SK-N-MC (cell line): ENCODE measurements at places on chromosomes 13 and 19.

DNA sequence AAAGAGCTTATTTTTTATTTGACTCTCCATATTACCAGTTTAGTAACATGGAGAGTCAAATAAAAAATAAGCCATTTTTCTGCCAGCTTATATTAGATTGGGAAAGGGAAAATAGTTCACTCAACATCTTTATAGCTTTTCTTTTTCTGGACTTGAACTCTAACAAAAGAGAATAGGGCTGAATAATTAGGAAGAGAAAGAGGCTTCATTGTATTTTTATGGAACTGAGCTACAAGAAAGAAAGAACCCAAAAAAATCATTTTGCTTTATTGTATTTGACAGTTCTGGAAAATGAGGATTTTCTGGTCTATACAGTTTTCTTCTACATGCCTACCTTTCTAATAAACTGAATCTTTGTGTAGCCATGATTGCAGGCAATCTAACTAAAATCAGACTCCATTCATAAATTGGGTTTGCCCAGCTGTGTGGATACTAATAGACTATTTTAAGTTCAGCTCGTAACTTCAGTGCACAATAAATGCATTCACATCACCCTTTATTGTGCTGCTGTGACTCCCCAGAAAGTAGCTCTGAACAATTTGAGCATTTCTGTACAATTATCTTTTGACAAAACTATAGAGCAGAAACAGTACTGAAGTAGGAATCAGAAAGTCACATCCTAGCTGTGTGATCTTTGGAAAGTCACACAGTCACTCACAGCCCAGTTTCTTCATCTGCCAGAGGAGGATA lies 115.3 kb downstream of the STOML3 start:
- DNase-seq: no peak

DNA sequence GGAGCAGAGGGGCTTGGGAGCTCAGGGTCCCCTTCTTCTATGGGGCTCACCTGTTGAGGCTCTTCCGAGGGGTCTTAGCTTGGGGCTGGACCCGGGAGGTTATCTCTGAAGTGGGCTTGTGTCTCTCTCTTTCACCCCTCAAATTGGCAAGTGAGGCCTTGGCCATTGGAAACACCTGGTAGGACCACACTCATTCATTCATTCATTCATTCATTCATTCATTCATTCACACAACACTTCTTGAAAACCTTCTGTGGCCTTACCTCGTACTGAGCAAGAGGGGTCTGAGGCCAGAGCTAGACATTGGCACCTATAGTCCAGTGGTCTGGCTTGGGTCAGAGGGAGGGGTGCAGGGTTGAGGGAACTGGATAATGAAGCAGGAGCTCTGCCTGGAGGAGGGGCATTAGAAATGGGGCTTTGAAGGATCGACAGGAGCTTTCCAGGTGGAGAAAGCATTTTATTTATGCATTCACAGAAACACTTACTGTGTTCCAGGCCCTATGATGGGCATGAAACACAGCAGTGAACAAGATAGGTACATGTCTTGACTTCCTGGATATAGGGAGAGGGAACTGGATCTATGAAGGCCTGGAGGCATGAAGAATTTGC lies 5.5 kb downstream of the CELF5 start:
- DNase-seq: no peak

DNA sequence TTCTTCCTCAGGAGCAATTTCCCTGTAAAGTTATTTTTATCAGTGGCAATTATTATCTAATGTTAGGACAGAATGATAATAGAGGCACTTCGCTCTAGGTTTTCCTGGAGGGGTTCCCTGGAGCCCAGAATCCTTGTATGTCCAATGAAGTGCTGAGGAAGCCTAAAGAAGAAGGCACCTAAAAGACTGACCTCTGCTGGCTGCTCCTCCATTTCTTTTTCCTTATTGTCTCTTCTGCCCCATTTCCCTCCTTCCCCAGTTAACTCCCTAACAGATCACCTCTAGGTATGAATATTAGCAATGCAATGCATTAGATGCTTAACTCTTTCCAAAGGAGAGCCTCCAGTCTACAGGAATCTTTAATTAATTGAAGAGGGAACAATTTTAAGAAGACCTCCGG lies 985.4 kb downstream of the DIAPH3 start:
- DNase-seq: no peak

GRCh38 chr19:19670070-19670551 lies 1.5 kb downstream of the ZNF101 start:
- DNase-seq: no peak

DNA sequence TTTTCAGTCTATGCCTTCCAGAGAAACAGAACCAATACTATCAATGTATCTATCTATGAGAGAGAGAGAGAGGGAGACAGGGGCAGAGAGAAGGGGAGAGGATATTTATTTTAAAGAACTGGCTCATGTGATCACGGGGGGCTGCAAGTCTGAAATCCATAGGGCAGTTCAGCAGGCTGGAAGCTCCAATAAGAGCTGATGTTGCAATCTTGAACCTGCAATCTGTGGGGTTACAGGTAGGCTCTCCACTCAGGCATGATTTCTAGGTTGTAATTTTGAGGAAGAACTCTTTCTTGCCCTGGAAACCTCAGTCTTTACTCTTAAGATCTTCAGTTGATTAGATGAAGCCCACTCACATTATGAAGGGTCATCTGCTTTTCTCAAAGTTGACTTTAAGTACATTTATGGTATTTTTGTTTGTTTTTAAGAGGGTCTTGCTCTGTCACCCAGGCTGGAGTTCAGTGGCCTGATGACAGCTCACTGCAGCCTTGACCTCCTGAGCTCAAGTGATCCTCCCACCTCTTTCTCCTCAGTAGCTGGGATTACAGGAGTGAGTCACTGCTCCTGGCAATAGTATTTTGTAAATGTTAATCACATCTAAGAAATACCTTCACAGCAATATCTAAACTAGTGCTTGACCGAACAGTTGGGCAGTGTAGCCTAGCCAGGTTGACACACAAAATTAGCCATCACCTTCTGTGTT lies 376.4 kb downstream of the FGF9 start:
- no peak for DNase-seq

GRCh38 chr13:107977071-107977574 lies 238.2 kb downstream of the LIG4 start:
- DNase-seq: no peak

- no peak for DNase-seq
Measured at GRCh38 chr13:110232142-110232541, 74.8 kb downstream of the COL4A1 start.

- no peak for DNase-seq
Measured at GRCh38 chr19:49395581-49396407, 7.7 kb downstream of the KASH5 start.

DNA sequence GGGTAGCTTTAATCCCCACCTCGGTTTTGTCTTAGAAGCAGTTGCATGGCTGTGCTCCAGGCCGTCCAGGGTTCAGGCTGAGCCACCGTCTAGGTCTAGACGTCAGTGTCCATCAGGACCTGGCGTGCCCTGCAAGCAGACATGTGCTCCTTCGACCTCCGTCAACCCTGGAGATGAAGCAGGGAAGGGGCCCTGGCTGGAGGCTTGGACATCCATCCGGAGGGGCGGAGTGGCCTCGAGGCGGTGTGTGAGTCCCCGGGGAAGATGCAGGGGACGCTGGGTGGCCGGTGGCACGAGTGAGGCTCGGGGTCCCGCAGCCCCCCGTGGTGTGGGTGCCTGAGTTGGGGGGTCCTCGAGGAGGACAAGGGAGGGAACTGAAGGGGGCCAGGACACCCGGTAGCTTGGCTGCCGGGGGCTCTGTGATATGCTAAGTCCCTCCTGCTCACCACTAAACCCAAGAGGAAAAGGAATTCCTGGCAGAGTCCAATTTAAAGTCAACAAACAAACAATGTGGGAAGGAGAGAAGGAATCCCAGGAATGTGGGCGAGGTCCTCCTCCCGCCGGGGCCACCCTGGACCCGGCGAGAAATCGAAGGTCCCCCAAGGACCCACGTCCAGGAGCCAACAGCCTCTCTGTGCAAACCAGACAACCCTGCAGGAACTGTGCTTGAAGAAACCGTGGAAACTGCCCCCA lies 14.9 kb upstream of the PTBP1 start:
- DNase-seq: no peak

GRCh38 chr19:40266119-40266518 lies 19.0 kb downstream of the AKT2 start:
- DNase-seq: no peak

GRCh38 chr13:43319617-43320444 lies 296.4 kb downstream of the DNAJC15 start:
- DNase-seq: no peak

DNA sequence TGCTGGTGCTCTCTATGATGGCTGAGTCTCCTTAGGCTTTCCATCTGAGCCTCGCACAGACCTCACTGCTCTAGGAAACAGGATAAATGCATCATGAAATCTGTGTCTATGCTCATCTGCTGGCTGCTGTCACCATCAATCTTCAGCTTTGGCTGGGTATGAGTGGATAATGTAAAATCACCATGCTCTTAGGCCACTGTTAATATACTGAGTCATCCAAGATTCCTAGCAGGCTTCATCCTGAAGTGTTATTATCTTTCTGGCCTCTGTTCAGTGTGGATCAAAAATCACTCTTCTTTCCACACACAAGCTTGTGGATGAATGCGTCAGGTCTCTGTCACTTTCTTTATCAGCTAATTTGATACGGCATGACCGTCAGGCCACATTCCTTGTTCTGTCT lies 317.4 kb downstream of the NALCN start:
- no peak for DNase-seq

DNA sequence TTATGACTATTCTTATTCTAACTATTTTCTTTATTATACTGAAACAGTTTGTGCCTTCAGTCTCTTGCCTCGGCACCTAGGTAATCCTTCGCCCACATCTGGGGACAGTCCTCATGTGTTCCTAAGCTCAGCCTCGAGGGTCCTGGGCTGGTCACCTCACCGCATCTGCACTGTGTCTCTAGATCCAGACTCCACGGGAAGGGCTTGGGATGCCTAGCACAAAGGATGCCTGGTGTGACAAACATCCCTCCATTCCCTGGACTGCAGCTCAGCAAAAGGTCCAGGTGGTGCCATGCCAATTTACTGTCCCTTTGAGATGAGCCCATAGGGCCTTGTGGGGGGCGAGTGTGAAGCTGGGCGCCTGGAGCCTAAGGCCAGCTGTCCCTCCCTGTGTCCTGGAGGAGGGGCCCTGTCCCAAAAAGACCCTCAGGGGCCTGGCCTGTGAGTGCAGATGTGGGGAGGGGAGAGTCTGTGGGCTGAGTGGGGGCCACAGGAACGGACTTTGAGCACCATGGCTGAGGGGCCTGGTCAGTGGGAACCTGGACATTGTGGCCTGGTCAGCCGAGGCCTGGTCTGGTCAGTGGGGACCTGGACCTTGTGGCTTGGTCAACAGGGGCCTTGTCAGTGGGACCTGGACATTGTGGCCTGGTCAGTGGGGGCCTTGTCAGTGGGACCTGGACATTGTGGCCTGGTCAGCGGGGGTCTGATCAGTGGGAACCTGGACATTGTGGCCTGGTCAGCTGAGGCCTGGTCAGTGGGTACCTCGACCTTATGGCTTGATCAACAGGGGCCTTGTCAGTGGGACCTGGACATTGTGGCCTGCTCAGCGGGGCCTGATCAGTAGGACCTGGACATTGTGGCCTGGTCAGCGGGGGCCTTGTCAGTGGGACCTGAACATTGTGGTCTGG lies 45.1 kb upstream of the TPM4 start:
- DNase-seq: no peak

DNA sequence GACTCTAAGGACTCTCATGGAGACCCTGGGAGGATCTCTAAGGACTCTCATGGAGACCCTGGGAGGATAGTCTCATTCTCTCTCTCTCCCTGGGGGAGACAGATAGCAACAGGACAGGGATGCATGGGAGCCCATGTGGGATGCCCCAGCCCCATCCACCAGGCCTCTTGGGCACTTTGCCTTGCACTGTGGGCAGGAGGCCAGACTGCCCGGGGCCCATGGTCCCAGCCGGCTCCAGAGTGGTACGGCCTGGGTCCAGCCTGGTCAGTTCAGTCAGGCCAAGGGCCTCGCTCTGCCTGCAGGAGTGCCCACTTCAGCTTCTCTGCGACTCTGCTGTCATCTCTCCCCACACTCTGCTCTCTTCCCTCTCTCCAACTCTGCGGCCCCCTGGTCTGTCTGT lies 48.6 kb upstream of the SHKBP1 start:
- no peak for DNase-seq

DNA sequence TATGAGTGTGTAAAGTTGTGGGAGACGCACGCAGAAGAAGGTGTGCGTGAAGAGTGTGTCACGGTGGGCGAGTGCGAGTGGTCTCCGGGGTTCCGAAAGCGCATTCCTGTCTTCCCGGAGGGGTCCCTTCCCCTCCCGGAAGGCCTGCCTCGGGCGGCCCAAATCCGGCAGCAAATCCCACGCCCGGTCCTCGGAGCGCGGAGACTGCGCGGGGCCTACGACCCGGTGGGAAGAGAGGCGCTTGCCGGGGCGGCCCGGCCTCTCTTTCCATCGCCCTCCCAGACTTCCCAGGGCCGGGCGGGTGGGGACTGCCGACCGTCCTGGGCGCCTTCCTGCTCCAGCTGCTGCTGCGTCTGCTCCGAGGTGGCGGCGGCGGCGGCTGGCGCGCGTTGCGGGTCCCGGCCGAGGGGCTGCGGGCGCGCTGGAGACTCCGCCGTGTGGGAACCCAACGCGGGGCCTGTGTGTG lies 2.1 kb downstream of the ZIC5 start:
- no peak for DNase-seq

- no peak for DNase-seq
Measured at GRCh38 chr19:38351865-38352395, 16.3 kb downstream of the CATSPERG start.

DNA sequence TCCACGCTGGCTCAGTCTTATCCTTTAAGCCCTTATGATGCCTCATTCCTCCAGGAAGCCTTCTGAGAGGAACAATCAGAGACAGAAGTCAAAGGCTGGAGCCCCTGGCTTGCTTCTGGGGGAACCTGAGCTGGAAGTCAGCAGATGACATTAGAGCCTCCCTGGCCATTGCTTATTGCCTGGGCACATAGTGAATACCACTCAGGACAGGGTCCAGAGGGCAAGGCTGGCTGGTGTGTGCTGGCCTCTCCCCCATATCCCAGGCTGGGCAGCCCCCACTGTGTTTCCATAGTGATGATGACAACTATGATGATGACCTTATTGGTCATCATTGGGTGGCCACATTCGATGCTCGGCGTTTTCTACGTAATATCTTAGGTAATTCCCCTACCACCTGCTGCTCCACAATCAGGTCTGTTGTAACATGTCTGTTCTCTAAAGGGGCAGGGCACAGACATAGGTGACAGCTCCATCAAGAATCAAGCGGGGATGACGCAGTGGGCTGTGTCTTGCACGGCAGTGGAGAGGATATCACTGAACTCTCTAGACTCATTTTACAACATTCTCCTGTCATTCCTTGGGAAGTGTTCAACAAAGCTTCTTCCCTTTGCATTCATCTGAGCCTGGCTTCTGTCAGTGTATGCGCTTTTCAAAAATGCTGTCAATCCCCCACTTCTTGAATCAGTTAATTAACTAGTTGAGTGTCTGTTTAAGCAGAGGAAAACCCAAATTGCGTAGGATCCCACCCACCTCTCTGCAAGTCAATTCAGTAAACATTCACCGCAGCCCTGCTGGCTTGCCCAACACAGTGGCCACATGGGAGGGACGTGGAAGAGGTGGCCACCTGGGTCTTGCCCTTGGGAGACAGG lies 89.4 kb upstream of the TSHZ3 start:
- DNase-seq: no peak

- no peak for DNase-seq
Measured at GRCh38 chr19:47099576-47100050, 14.0 kb downstream of the ZC3H4 start.

GRCh38 chr19:10805065-10805757 lies 30.8 kb downstream of the TMED1 start:
- DNase-seq: no peak

- DNase-seq: no peak
Measured at GRCh38 chr13:35961002-35961401, 170.2 kb downstream of the DCLK1 start.
